Memory B cell (primary cell): ENCODE measurements at places on chromosomes 7 and 10.

DNA sequence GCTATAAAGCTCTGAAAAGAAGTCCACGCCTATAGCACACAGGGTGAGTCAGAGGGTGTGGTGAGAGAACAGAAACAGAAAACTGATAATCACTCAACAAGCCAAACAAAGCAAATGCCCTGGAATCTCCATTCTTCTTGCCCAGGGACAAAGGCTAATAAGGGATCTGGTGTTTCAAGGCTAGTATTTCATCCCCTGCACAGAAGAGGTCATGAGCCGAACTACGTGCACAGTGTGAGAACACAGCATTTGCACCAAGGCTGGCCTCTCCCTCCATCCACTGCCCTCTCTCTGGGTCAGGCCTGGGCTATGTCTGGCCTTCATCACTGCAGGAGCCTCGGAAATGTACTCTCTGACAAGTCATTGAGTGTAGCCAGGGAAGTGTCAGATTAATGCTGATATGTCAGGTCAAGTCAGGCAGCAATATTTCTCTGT lies 42.7 kb downstream of the PRR15 start:
- no peak overlapping the region for H3K4me3 ChIP-seq
- H3K4me1 ChIP-seq, result peaks cover 3% of the 10 kb centered on the region
- peaks cover 2% of the 10 kb centered on the region for H3K36me3 ChIP-seq
- no peak for DNase-seq

DNA sequence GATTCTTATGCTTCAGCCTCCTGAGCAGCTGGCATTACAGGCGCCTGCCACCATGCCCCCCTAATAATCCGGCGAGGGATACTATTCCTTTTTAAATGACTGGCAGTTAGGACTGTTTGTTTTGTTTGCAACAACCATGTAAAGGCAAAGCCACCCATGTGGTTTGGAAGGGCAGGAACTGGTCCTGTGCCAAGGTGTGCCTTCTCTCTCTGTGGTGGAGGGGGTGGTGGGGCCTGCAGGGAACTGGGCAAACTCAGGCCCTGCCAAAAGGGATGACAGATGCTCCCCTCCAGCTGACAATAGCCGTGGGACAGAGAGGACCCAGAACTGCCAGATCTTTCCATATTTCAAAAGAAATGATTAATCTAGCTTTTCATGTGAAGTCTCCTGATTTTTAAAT lies 23.5 kb upstream of the WAPL start:
- H3K4me1 ChIP-seq, result no peaks in the 10 kb centered on the region
- DNase-seq, result no peak
- H3K4me3 ChIP-seq, result no peak overlapping the region

GRCh38 chr10:51066231-51066630 lies 8.1 kb upstream of the PRKG1 start:
- peak overlapping the region; percentile 5 for H3K27ac ChIP-seq
- H3K36me3 ChIP-seq, result no peaks in the 10 kb centered on the region
- H3K4me3 ChIP-seq, result no peak overlapping the region
- no peaks in the 10 kb centered on the region for H3K4me1 ChIP-seq

GRCh38 chr7:156845379-156846101 lies 47.4 kb downstream of the LMBR1 start:
- H3K4me1 ChIP-seq, result peaks cover 19% of the 10 kb centered on the region
- H3K4me3 ChIP-seq, result no peak overlapping the region
- H3K27me3 ChIP-seq, result no peaks in the 10 kb centered on the region
- peaks cover 11% of the 10 kb centered on the region for H3K36me3 ChIP-seq
- no peak for DNase-seq

GRCh38 chr7:148303295-148304082 lies 287.1 kb upstream of the C7orf33 start:
- H3K4me3 ChIP-seq, result peak overlapping the region; percentile 74
- DNase-seq, result no peak
- H3K27ac ChIP-seq, result peak overlapping the region; percentile 91
- H3K36me3 ChIP-seq, result peaks cover 22% of the 10 kb centered on the region

- no peak for DNase-seq
- no peaks in the 10 kb centered on the region for H3K36me3 ChIP-seq
- no peak overlapping the region for H3K4me3 ChIP-seq
These were observed 164.6 kb upstream of the ZMIZ1 start for GRCh38 chr10:78904196-78904595.

- peaks cover 51% of the 10 kb centered on the region for H3K4me1 ChIP-seq
- peaks cover 2% of the 10 kb centered on the region for H3K36me3 ChIP-seq
- peak overlapping the region; percentile 69 for H3K27ac ChIP-seq
- peak overlapping the region; percentile 33 for H3K4me3 ChIP-seq
- H3K27me3 ChIP-seq, result no peaks in the 10 kb centered on the region
- no peak for DNase-seq
These were observed 44.3 kb upstream of the ECHDC3 start for GRCh38 chr10:11697718-11698527.

DNA sequence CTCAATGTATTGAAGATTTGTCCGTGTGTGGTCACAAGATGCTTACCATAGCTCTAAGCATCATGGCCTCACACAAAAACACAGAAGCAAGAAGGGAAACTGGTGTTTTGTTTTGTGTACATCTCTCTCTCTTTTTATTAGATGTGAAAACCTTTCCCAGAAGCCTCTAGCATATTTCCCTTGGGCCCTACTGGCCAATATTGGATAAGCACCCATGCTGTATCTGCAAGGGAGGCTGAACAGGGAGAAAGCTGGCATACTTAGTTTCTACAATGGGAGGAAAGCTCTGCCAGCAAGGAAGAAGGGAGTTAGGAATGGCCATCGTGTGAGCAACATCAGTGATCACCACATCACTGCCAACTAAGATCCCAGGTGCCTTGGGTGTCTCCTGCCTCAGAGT lies 9.6 kb upstream of the NAMPT start:
- H3K4me3 ChIP-seq, result no peak overlapping the region
- no peaks in the 10 kb centered on the region for H3K36me3 ChIP-seq
- H3K4me1 ChIP-seq, result no peaks in the 10 kb centered on the region
- peaks cover 3% of the 10 kb centered on the region for H3K27me3 ChIP-seq
- no peak for DNase-seq

DNA sequence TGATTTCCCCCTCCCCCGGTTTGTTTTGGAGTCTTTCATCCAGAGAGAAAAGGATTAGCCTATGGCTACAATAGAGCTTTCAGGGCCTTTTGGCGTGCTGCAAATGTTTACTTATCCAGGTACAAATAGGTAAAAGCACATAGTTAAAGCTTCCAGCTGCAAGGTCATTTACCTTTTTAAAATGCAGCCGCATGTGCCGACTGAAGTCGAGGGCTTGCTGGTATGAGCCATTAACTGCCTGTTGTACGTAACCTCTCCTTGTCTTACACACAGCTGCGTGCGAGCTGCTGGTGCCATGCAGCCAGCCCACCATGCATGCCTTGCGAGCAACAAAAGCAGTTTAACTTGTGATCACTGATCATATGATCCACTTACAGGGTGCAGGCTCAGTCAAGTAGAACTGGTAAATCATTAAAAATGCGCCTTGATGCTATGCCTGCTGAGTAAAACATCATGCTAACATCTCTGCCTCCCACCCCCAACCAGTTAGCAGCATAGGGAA lies 866.4 kb downstream of the LRMDA start:
- no peaks in the 10 kb centered on the region for H3K4me1 ChIP-seq
- H3K27me3 ChIP-seq, result no peaks in the 10 kb centered on the region
- no peaks in the 10 kb centered on the region for H3K36me3 ChIP-seq

DNA sequence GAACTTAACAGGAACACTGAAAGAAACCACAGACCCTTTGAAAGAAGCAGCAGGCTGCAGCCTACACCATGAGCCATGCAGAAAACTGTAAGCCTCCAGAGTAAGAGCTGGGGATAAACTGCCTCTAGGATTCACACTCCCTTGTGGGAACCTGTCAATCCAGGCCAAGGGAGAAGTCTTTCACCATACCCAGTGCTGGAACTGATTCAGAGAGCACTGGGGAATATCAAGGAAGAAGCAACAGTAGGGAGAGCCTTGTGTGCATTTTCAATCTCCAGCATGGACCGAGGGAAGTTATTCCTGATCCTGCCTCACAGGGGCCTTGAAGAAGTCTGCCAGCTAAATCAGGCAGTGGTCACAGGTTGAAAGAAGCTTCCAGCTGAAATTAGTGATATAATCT lies 282.2 kb downstream of the AGMO start:
- no peak overlapping the region for H3K4me3 ChIP-seq
- no peaks in the 10 kb centered on the region for H3K36me3 ChIP-seq
- DNase-seq, result no peak
- no peaks in the 10 kb centered on the region for H3K4me1 ChIP-seq
- no peak overlapping the region for H3K27ac ChIP-seq

DNA sequence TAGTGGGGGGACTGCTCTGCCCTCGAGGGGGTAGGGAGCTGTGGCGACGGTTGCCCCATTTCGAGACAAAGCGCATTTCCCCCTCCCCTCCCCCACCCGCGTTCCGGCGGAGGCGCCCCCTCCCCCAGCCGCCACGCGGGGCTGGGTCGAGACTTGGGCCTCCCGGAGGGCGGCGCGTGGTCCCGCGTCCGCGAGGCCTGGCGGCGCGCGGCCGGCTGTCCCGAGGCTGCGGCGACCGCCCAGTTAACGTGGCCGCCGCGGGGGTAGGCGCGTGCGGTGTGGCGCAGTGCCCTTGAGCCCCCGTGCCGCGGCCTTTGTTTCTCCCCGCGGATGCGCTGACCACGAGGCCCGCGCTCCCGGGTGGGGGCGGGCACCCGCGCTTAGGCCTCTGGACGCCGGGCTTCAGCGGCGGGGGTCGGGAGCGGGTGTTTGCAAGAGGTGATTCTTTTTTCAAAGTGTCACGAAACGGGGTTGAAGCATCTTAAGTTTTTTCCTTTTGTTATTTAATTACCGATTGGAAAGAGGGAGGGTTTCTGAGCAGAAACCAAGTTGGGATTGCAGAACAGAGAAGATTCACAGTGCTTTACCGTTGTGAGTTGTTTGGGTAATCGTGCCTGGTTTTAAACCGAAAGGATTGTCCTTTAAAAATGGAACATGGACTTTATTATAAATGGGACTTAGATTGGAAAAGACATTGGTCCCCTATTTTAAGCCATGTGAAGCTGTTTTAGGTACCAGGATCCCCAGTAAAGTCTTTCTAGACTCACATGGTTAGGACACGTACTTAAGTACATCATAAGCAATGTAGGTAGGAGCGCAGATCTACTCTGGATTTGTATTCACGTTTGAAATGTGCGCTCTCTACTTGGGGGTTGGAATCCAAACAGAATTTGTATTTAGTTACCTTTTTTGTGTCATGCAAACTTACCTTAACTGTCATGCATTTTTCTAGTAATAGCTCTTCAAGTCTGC lies 760 bp downstream of the CBX3 start:
- no peaks in the 10 kb centered on the region for H3K27me3 ChIP-seq
- peaks cover 27% of the 10 kb centered on the region for H3K36me3 ChIP-seq
- DNase-seq, result no peak

- no peak overlapping the region for H3K4me3 ChIP-seq
- H3K4me1 ChIP-seq, result peaks cover 20% of the 10 kb centered on the region
- H3K27ac ChIP-seq, result peak overlapping the region; percentile 67
- peaks cover 4% of the 10 kb centered on the region for H3K36me3 ChIP-seq
These were observed 293.9 kb downstream of the CCDC3 start for GRCh38 chr10:12707461-12708185.

DNA sequence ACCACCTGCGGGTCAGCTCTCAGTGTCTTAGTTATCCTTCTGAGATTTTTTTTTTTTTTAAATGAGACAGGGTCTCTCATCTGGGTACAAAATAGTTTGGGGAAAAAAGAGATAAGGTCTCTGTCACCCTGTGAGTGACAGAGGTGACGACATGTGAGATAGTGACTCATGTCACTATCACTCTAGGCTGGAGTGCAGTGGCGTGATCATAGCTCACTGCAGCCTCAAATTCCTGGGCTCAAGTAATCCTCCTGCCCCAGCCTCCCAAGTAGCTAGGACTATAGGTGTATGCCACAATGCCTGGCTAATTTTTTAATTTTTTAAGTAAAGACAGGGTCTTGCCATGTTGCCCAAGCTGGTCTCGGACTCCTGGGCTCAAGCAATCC lies 10.4 kb downstream of the BLVRA start:
- peaks cover 13% of the 10 kb centered on the region for H3K36me3 ChIP-seq
- no peak overlapping the region for H3K27ac ChIP-seq
- DNase-seq, result no peak

- no peak overlapping the region for H3K27ac ChIP-seq
- DNase-seq, result no peak
- no peaks in the 10 kb centered on the region for H3K4me1 ChIP-seq
- H3K4me3 ChIP-seq, result no peak overlapping the region
These were observed 212.8 kb downstream of the NSUN6 start for GRCh38 chr10:18438361-18439126.

GRCh38 chr10:117597216-117597615 lies 54.7 kb downstream of the EMX2 start:
- H3K4me1 ChIP-seq, result no peaks in the 10 kb centered on the region
- no peak overlapping the region for H3K27ac ChIP-seq

- peaks cover 17% of the 10 kb centered on the region for H3K4me1 ChIP-seq
- no peaks in the 10 kb centered on the region for H3K27me3 ChIP-seq
- no peaks in the 10 kb centered on the region for H3K36me3 ChIP-seq
- peak; percentile 42 for DNase-seq
- peak overlapping the region; percentile 49 for H3K27ac ChIP-seq
- peak overlapping the region; percentile 34 for H3K4me3 ChIP-seq
These were observed 7.5 kb upstream of the LRRN3 start for GRCh38 chr7:111083413-111083812.

- H3K36me3 ChIP-seq, result no peaks in the 10 kb centered on the region
- no peaks in the 10 kb centered on the region for H3K27me3 ChIP-seq
- no peak overlapping the region for H3K27ac ChIP-seq
- H3K4me3 ChIP-seq, result no peak overlapping the region
- no peak for DNase-seq
These were observed 216.1 kb upstream of the STEAP4 start for GRCh38 chr7:88522771-88523293.

DNA sequence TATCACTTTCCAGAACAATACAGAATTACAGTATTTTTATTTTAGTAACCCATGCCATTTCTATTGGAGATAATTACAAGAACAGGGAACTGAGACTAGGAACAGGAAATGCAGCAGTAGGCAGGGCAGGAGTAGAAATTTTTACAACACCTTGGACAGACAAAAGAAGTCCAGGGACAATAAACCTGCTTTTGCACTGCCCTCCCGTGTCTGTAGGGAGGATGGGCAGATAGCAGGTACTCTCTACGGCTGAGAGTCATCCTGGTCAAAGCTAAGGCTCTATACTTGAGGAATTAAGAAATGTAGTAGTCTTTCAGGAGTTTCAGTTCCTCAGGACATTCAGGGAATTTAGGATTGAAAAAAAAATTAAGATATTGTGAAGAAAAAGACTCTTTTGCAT lies 63.4 kb downstream of the VAX1 start:
- H3K4me3 ChIP-seq, result no peak overlapping the region
- no peaks in the 10 kb centered on the region for H3K36me3 ChIP-seq
- no peaks in the 10 kb centered on the region for H3K4me1 ChIP-seq
- DNase-seq, result no peak
- H3K27me3 ChIP-seq, result no peaks in the 10 kb centered on the region
